ENCODE measurements at places on chromosomes 5 and 9.

GRCh38 chr5:22621084-22621483 lies 232.1 kb downstream of the CDH12 start:
- no peak for DNase-seq

GRCh38 chr5:56565283-56565615 lies 250.1 kb upstream of the MAP3K1 start:
- DNase-seq: no peak

- DNase-seq: no peak
These were observed 413.2 kb upstream of the ACTBL2 start for GRCh38 chr5:57895766-57896165.

GRCh38 chr5:31954091-31954490 lies 220.0 kb downstream of the GOLPH3 start:
- no peak for DNase-seq

DNA sequence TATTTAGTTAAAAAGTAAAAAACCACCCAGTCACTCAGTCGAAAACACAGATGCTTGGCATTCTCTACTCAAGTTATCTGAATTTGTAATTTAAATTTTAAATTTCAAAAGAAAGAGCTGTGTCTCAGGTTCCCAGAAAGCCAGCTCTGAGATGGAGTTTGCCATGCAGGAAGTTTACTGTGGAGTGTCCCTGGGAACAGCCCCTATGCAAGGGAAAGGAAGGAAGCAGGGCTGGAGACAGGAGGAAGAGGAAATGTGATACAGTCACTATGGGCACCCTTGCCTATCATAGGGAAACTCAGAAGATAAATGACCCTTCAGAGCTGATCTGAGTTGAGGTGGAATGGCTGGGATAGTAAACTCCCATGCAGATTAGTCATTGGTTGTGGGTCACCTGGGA lies 408.8 kb upstream of the ACTBL2 start:
- no peak for DNase-seq

All from CD4-positive, alpha-beta T cell treated with Interleukin-15 for 4 hours (primary cell).